ENCODE measurements at places on chromosomes 5 and 9.
A peak's percentile ranks its signal among the peaks of the same experiment; 100 is the strongest.

DNA sequence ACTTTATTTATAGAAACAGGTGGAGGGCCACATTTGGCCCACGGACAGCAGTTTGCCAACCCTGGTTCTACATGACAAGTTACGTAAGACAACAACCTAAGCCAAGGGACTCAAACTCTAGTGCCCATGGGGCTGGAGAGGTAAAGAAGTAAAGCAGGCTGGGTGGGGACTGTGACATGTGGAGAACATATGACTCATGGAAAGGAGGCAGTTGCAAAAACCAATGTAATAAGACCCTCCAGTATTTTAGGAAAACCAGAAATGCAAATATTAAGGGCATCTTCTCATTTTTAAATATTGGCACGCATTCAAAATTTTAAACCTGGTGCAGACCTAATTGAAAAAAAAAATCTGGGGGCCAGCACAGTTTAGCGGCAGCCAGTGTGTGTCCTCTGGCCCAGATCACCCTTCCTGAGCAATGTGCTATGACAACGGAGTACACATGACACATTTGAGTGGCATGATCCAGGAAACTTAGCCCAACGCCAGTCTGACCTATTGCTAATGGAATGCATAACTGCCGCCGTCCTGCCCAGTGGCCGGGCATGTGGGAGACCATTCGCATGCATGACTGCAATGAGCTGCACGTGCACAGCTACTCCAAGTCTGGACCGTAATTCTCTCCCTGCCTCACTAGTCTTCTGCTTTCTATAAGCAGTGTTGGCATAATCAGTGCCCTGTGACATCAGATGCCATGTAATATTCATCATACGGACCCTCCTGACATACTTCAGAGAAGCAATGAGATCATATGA is 97.2 kb downstream of the SH3TC2 start:
- no peak for DNase-seq

DNA sequence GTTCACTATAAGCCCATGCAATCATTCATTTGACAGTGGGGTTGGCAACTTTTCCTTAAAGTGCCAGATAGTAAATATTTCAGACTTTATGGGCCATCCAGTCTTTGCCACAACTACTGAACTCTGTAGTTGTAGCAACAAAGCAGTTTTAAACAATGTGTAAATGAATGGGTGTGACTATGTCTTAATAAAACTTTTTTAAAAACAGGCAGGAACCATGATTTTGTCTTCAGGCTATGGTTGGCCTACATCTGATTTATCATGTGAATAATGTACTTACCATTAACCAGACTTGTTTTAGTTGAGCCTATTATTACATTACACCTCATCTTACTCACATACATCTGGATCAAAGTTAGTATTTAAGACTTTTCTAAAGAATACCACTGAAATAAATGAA is 361.6 kb downstream of the GABRG2 start:
- DNase-seq: no peak

DNA sequence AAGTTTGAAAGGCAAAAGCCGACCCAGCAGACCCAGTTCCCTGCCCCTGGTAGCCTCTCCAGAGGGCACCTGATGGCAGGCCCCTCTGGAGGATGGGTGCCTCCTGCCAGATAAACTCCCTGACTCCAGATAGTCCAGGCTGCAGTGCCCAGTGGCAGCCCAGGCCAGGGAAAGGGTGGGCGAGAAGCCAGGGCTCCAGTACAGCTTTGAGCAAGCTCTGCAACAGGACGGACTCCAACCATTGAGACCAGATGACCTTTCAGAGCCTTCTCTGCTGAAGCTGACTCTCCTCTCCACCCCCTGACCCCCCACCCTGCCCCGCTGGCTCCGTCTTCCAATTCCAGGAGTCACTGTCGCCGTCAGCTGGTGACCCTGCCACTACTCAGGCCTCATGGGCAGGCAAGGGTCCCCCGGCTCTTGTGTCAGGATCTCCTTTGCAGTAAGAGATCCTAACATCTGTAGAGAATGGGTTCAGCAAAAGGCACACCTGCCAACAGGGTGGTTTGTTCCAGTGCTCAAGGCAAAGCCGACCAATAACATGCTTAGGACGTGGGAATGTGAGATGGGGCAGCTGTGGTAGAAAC is 15.5 kb upstream of the FCN1 start:
- DNase-seq: no peak

DNA sequence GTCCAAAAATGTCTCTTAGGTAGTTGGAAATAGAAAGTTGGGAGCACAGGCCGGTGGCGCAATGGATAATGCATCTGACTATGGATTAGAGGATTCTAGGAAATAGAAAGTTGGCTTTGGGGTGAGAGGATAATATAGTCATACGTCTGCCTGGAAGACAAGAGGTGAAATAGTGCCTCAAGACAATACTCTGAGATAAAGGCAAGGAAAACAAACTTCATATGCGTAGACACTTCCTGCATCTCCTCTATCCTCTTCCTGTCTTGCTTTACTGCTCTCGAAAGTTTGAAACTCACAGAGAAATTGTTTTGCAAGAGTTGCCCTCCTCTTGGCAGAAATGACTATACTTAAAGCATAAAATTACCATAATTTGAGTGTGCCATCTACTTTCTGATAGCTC is 153.2 kb upstream of the FBXL7 start:
- DNase-seq: no peak

- DNase-seq: no peak
These were observed 263.8 kb downstream of the FBXL7 start for GRCh38 chr5:15763754-15764153.

DNA sequence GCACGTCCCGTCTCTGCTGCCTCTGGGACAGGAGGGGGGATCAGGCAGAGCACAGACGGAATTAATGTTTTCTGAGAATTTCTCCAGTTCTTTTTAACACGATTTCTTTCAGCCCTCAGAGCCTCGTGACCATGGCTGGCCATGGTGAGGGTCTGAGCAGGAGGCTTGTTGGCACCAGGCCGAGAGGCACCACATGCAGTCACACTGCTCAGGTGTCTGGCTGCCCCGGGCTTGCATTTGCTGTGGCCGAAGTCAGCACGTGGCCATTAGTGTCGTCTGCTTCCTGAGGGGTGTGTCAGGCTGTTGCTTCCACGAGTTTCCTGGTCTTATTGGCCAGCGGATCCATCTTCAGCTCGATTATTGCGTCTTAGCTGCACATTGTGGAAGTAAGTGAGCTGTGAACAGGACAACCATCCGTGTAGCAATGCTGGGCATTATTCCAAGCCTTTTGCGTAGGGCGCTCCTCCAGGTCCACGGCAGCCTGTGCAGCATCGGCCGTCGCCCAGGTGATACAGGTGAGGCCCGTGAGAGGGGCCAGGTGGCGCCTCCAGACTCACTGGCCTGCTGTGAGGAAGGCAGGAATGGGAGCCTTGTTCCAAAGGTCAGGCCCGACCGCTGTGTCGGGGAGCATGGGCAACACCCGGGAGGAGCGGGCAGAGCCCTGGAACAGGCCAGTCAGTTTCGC is 114.2 kb upstream of the CACNA1B start:
- no peak for DNase-seq

DNA sequence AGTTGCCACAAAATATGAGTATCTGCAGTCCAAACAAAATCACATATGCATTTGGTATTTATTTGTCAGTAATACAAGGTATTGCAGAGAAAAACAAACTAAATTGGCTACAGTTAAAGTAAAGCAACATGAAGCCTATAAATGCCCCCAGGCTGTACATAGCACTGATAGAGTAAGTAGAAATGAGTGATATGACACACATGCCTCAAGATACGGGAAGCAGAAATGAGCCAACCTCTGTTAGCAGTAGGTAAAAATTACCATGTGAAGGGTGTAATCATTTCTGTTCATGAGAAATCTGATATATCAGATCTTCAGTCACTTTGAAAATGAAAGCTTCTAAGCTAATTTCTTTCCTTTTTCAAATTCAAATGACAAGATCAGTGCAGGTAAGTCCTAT is 131.1 kb downstream of the CHSY3 start:
- no peak for DNase-seq

DNA sequence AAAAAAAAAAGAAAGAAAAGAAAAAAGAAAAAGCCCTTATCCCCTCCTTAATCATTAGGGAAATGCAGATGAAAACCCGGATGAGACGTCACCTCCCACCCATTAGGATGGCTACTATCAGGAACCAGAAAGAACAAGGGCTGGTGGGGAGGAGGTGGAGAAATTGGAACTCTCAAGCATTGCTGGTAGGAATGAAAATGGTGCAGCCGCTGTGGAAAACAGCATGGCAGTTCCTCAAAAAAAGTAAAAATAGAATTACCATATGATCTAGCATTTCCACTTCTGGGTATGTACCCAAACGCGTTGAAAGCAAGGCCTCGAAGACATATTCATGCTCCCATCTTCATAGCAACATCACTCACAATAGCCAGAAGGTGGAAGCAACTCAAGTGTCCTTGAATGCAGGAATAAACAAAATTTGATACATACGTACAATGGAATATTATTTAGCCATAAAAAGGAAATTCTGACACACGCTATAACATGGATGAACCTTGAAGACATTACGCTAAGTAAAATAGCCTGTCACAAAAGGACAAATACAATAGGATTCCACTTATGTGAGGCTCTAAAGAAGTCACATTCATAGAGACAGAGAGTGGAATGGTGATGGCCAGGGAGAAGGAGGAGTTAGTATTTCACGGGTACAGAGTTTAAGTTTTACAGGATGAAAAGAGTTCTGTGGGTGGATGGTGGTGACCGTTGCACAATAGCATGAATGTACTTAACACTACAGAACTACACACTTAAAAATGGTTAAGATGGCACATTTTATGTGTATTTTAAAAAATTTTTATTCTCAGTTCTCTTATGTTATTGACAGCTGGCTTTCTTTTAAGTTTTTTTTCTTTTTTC is 166.8 kb upstream of the IER5L start:
- no peak for DNase-seq

DNA sequence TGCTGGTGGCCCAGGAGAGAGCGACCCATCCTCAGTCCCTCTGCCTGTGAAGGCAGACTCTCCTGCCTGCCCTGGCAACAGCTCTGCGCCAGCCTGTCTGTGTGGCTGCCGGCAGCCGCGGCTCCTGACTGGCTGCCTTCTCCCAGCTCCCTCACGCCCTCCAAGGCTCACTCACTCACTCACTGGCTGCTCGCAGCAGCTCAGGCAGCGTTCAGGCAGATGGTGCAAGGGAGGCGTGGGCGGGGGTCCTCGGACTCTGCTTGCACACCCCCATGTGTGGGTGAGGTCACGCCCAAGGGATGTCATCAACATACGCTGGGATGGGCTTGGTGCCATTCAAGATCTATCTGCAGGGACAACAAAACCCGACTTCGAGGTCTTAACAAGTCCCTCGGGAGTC is 66.7 kb downstream of the DAB2IP start:
- no peak for DNase-seq

DNA sequence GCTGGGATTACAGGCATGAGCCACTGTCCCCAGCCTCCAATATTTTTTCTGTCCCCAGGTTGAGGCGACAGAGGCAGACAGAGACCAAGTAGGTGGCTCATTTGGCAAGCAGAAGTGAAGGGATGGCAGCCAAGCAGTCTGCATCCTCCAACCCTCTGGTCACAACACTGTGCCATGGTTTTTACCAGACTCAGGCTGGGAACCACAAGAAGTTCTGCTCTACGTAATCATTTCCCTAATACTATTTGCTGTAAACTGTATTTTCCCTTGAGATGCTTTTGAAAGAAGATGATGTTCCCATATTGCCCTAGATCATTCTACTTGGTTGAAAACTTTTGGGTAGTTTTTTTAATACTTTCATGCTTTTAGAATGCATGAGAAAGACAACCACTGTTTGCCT is 40.5 kb downstream of the PTTG1 start:
- DNase-seq: no peak

DNA sequence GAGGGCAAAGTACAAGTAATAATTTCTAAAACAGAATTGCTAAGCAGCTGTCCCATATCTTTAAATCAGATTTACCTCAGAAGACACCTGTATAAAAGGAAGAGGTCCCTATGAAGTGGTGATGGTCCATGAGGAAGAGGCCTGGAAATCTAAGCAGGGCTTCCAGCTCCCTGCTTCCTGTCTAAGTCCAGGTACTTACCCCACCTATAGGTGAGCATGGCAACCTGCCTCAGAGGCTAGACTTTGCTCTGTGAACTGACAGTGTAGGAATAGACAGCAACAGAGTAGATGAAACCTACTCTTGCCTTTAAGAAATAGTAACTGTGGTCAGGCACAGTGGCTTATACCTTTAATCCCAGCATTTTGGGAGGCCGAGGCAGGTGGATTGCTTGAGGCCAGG is 55.8 kb upstream of the ARRDC3 start:
- DNase-seq: no peak

DNA sequence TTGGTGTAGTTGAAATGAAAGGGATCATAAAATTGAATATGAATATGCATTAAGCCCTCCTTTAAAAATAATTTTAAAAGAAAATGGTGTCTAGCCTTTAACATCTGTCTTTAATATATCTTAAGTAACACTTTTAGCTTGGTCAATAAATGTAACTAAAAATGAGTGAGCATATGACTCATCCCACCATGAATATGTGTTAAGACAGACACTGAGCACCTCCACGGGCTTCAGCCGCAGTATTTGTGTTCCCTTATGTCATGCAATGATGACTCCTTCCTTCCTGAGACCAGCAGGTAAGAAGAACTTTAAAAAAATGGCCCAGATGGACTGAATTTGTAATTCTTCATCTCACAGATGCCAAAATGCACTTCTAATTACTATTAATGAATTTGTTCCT is 563.2 kb downstream of the NR2F1-AS1 start:
- DNase-seq: no peak

- no peak for DNase-seq
These were observed 31.2 kb downstream of the HMGCS1 start for GRCh38 chr5:43281840-43282658.

- DNase-seq: peak; percentile 16
These were observed 168.5 kb downstream of the DOCK2 start for GRCh38 chr5:169805527-169805934.

GRCh38 chr9:85213650-85214607 is 527.8 kb downstream of the AGTPBP1 start:
- no peak for DNase-seq

- no peak for DNase-seq
These were observed 16.6 kb downstream of the TUT7 start for GRCh38 chr9:86337469-86338108.

- no peak for DNase-seq
These were observed 284.2 kb upstream of the IRX1 start for GRCh38 chr5:3311433-3311832.

GRCh38 chr9:110604171-110604601 is 24.6 kb upstream of the SVEP1 start:
- DNase-seq: no peak

DNA sequence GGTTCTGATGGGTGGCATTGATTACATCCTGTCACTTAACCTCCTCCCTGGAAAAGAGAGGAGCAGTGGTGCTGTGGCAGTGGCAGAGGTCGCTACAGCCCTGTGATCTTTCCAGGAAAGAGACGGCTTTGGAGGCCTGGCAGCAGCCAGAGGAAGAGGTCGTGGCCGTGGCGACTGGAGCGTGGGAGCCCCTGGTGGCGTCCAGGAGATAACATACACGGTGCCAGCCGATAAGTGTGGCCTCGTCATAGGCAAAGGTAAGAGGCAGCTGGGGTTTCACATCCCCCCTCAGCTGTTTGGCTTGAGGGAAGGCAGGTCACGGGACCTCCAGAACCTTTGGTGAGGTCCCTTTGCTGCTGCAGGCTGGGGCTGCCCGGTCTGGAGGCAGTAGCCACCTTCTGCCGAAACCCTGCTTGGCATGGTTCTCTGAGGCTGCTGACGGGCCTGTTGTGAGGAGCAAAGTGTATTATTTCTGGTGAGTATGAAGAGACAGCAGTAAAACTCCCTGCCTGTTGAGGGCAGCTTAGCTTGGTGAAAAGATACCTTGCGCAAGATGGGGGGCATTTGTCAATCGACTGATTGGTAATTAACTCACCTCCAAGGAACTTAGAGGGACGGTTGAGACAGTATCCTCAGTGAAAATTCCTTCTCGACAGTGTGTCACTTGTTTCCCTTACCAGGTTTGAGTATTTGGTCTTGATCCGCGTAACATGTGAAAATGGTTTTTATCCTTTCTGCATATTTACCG is 38.0 kb upstream of the PRDM12 start:
- no peak for DNase-seq
